ENCODE measurements at places on chromosomes 2 and 18.

GRCh38 chr2:182300608-182301007 is 126.2 kb downstream of the PDE1A start:
- no peak for DNase-seq

DNA sequence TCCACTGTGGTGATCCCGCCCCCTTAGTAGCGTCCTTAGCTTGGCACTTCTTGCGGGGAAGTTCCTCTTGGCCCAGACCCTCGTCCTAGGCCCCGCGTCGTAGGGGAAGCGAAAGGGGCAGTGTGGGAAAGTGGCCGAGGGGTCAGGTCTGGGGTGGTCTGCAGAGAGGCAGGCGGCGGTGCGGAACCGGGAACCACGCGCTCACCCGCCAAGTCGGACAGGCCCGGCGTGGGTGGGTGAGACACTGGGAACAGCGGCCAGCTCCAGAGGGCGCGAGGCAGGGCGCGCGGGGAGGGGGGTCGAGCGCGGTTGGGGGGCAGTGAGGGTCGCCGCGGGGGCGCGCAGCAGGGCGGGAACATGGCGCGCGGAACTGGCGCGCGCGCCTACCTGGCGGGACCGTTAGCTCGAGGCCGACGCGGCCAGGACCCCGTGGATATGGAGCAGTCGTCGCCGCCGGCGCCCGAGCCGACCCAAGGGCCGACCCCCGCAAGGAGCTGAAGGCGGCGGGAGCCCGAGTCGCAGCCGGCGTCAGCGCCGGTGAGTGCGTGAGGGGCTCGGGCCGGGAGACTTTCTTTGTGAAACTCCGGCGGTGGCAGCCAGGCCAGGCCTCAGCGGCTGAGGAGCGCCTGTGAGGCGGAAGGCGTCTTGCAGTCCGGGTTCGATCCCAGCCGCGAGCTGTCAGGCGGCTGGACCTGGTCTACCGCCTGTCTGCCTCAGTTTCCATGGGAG is 2896.7 kb upstream of the TEKT4 start:
- no peak for DNase-seq

DNA sequence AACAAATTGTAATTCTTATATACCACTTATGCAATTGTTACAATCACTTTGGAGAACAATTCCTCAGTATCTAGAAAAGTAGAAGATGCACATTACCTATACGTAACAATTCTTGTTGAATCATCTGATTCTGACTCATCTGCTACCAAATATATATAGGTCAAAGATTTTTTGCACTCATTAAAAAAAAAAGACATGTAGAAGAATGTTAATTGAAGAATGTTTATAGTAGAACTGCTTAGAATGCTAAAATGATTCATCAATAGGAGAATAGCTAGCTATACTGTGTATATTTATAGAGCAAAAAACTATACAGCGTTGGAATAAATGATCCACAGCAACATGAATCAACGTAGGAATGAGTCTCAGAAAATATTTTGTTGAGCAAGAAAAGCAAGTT is 29.5 kb upstream of the STAT1 start:
- DNase-seq, result no peak

GRCh38 chr18:58364876-58365528 is 263.9 kb downstream of the ALPK2 start:
- no peak for DNase-seq

GRCh38 chr2:71348302-71348701 is 16.7 kb downstream of the ZNF638 start:
- no peak for DNase-seq

GRCh38 chr18:79684283-79684631 is 4.7 kb downstream of the CTDP1 start:
- DNase-seq, result no peak

- DNase-seq, result no peak
Measured at GRCh38 chr18:33326975-33327374, 113.5 kb downstream of the CCDC178 start.

DNA sequence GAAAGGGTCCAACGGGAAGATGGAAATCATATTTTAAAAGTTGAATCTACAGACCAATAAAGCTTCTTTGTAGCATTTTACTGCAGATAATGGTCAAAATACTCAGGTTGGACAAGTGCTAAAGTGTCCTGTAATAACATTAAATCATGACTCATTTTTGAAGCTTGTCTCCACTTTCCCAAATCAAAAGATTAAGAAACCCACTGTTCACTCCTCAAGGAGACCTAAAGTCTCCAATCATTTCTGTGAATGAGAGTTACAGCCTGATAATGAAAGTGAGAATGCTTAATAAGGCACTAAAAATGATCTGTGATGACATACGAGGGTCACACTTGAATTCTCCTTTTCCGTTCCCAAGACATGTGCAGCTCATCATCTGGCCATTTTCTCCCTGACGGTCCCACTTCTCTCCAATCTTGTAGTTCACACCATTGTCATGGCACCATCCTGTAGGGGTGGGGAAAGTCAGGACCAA is 53.4 kb downstream of the ATIC start:
- no peak for DNase-seq

DNA sequence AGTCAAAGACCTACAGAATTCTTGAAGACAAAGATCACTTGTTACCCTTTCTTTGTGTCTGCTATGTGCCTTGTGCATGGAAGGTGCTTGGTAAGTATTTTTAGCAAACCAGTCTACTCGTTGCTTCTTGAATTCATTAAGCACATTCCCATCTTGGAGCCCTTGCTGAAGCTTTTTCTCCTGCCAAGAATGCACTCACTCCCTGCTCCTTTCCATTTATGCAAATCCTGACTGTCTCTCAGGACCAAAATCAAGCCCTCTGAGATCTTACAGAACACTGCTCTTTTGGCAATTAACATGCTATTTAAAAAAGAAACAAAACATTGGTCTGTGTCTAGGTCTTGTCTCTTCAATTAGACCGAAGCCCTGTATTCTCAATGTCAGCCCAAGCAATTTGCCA is 75.8 kb downstream of the CLHC1 start:
- DNase-seq, result no peak

DNA sequence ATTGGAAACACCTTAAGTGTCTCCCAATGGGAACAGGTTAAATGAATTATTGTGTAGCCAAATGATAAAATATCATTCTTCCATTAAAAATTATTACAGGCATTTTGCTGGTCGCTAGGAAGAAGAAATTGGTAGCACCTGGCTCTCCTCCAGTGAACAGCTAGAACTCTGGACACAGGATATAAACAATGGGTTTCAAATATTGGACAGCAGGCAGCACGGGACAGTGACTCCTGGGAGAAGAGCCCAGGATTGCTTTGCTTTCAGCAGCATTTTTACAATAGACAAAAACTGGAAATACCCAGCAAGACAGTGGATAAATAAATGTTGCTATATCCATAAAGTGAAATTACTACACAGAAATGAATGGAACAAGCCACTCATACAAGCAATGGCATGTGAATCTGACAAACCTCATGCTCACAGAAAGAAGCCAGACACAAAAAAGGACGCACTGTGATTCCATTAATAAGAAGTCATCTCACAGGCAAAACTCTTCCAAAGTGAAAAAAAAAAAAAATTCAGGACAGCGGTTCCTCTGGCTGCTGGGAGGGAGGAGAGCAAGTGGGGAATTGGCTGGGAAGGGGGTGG is 50.5 kb downstream of the LAMA1 start:
- DNase-seq, result no peak

DNA sequence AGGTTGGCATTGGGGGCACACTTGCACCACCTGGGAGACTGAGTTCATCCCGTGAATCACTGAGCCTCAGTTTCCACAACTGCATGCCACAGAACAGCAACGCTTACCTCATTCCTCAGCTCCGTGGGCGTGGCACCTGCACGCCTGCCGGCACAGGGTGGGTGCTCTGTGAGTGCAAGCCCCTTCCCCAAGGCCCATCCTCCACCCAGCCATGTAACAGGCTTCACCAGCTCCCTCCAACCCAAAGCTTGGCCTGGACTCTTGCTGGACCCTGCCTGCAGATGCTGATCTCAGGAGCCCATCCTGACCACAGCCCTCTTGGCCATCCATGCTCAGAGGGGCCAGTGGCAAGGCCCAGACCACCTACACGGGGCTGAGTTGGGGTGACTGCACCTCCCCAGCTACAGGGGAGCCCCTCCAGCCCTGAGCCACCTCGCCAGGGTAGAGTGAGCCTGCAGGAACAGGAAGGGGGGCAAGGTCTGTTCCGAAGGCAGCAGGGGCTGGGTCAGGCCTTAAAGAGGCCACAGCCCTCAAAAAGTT is 1.8 kb downstream of the PRLH start:
- DNase-seq, result no peak

GRCh38 chr2:74221604-74222299 is 23.3 kb downstream of the MTHFD2 start:
- no peak for DNase-seq

- no peak for DNase-seq
Measured at GRCh38 chr2:121664086-121664485, 14.8 kb upstream of the CLASP1 start.

DNA sequence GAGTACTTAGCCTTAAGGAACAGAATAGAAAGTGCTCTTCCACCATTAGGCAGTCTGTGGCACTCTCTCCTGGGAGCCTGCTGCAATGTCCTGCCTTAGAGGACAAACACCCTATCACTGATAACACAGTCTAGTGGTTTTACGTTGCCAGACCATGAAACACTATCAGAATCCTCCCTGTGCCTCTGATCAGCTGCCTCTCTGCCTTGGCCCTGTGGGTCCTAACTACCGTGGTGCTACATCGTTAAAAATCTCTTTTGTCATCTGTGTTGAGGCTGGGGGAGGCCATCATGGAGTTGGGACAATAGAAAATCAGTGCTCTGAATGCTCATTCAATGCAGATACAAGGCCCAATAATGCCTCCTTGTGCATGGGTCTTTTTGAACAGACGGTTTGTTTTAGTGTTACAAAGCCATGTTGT is 11.9 kb upstream of the APCDD1 start:
- DNase-seq, result no peak

Measured in stimulated activated CD8-positive, alpha-beta memory T cell treated with anti-CD3 and anti-CD28 coated beads, Interleukin-7, amount 100 ng/mL, for 1 hour (primary cell).